H1 (cell line): ENCODE measurements at places on chromosomes 3 and 15.

GRCh38 chr3:35864871-35865270 is 225.5 kb downstream of the ARPP21 start:
- no peaks in the 10 kb centered on the region for H3K27me3 ChIP-seq
- no peaks in the 10 kb centered on the region for H3K36me3 ChIP-seq
- no peak overlapping the region for H3K4me3 ChIP-seq

- no peaks in the 10 kb centered on the region for H3K36me3 ChIP-seq
- no peak for DNase-seq
Measured at GRCh38 chr3:16528581-16528993, 15.1 kb upstream of the RFTN1 start.

DNA sequence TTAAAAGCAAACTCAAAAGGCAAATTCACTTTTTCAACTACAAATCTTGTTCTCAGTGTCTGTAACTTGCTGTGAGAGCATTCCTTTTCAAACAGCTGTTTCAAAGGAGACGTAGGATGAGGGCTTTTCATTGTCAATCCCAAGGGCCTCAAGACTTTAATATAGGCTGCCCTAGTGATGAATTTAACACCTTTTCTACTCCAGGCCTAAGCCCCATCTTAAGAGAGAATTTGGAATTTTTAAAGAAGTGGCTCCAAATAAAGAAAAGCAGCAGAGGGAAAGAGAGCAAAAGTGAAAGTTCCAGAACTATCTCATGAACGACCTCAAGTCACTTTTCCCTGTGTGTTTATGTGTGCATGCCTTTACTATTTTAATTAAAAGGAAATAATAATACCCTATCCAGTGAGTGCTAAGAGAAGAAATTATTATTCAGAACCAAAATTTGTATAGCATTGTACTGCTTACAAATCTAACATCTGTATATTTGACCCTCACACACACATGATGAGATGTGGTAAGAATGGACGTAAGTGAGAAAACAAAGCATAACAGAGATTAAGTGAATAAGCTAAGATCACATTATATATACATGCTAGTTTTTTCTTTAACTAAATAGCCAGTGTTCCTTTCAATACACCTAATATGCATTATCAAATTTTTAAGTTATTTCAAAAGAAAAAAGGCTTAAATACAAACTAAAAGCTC is 196.4 kb downstream of the VGLL3 start:
- no peaks in the 10 kb centered on the region for H3K27me3 ChIP-seq
- no peak overlapping the region for H3K27ac ChIP-seq
- H3K36me3 ChIP-seq, result no peaks in the 10 kb centered on the region
- no peak for DNase-seq
- H3K4me3 ChIP-seq, result no peak overlapping the region
- H3K4me1 ChIP-seq, result 0 out of 2 replicates have a peak, but pooled peaks cover 3% of the 10 kb centered on the region

DNA sequence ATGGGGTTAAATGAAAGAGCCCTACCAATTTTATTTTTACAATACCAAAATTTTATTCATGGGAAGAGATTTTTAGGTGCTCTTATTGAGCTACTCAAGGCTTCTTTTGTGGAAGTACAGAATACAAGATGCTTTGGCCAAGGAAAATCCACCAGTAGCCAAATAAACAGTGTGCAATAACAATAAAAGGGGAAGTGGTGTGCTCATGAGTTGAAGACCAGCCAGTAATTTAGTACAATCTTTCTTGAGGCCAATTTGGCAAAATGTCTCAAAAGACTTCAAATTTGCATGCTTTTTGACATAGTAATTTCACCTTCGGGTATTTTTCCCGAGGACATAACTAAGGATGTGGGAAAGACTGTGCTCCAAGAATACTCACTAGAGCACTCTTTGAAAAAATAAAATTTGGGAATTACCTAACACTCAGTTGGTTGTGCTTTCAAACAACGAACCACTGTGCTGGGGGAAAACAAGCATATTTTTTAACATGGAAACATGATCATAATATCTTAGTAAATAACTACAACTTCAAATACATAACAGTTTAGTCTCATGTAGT is 294.0 kb downstream of the DIPK2A start:
- H3K4me3 ChIP-seq, result no peak overlapping the region
- no peaks in the 10 kb centered on the region for H3K36me3 ChIP-seq
- H3K27me3 ChIP-seq, result no peaks in the 10 kb centered on the region
- no peak for DNase-seq
- no peak overlapping the region for H3K27ac ChIP-seq

GRCh38 chr3:61181874-61182273 is 69.4 kb downstream of the FHIT start:
- no peaks in the 10 kb centered on the region for H3K36me3 ChIP-seq
- H3K27ac ChIP-seq, result no peak overlapping the region
- DNase-seq, result no peak
- no peaks in the 10 kb centered on the region for H3K27me3 ChIP-seq
- H3K4me3 ChIP-seq, result no peak overlapping the region

- H3K4me3 ChIP-seq, result no peak overlapping the region
- no peaks in the 10 kb centered on the region for H3K36me3 ChIP-seq
- no peaks in the 10 kb centered on the region for H3K4me1 ChIP-seq
- H3K27me3 ChIP-seq, result no peaks in the 10 kb centered on the region
- no peak overlapping the region for H3K27ac ChIP-seq
- DNase-seq, result no peak
Measured at GRCh38 chr3:129645286-129645685, 38.8 kb upstream of the PLXND1 start.

- H3K4me1 ChIP-seq, result no peaks in the 10 kb centered on the region
- no peak for DNase-seq
- H3K27me3 ChIP-seq, result no peaks in the 10 kb centered on the region
- no peak overlapping the region for H3K27ac ChIP-seq
- no peak overlapping the region for H3K4me3 ChIP-seq
- H3K36me3 ChIP-seq, result no peaks in the 10 kb centered on the region
Measured at GRCh38 chr15:91668370-91668769, 185.1 kb upstream of the SLCO3A1 start.

GRCh38 chr3:13494463-13495350 is 14.6 kb downstream of the HDAC11 start:
- no peaks in the 10 kb centered on the region for H3K36me3 ChIP-seq
- no peak overlapping the region for H3K27ac ChIP-seq
- H3K4me3 ChIP-seq, result no peak overlapping the region
- DNase-seq, result no peak
- H3K4me1 ChIP-seq, result no peaks in the 10 kb centered on the region; the same call in 1 of the 2 replicates
- H3K27me3 ChIP-seq, result no peaks in the 10 kb centered on the region

GRCh38 chr3:127923611-127924010 is 8.6 kb downstream of the KBTBD12 start:
- no peak overlapping the region for H3K27ac ChIP-seq
- no peak for DNase-seq
- H3K36me3 ChIP-seq, result no peaks in the 10 kb centered on the region
- H3K4me1 ChIP-seq, result no peaks in the 10 kb centered on the region
- no peak overlapping the region for H3K4me3 ChIP-seq

GRCh38 chr15:57566834-57567233 is 24.9 kb upstream of the MYZAP start:
- H3K36me3 ChIP-seq, result no peaks in the 10 kb centered on the region
- H3K4me3 ChIP-seq, result no peak overlapping the region
- H3K27me3 ChIP-seq, result no peaks in the 10 kb centered on the region
- DNase-seq, result no peak
- 0 out of 2 replicates have a peak, but pooled peaks cover 2% of the 10 kb centered on the region for H3K4me1 ChIP-seq
